ENCODE measurements at places on chromosomes 6 and 20.

DNA sequence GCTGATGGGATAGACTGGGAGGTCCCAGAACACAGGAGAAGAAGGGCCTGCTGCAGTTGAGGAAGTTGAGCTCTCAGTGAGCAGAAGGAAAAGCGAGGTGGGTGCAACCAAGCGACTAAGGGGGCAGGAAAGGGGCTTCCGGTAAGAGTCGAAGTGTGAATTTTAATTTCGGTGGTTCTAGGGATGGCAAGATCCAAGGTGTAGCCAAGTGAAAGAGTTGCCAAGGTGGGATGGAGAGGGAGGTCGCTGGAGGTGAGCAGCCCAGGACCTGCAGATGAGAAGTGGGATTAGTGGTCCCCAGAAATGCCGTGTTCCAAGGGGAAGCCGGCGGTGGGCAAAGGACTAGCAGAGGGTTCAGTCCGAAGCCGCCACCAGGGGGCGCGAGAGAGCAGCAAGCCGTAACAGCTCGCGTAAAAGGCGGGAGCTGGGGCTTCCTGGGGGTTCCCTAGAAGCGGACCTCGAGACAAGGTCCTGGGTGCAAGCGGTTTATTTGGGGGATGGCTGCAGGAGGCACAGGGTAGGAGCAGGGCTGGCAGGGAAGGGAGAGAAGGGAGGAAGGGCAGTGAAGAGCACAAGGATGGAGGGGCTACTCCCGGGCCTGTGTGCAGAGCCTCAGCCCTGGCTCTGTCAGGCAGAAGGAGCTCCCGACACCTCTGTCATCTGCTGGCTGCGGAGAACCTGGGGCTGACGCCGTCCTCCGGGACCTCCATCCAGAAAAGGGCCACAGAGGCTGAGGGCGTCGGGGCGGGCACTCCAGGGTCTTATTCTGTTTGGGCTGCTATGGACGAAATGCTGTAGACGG, 103.6 kb downstream of the PAX1 start:
- DNase-seq, result peak; percentile 49

GRCh38 chr6:11632795-11633511, 95.4 kb downstream of the TMEM170B start:
- DNase-seq, result no peak

DNA sequence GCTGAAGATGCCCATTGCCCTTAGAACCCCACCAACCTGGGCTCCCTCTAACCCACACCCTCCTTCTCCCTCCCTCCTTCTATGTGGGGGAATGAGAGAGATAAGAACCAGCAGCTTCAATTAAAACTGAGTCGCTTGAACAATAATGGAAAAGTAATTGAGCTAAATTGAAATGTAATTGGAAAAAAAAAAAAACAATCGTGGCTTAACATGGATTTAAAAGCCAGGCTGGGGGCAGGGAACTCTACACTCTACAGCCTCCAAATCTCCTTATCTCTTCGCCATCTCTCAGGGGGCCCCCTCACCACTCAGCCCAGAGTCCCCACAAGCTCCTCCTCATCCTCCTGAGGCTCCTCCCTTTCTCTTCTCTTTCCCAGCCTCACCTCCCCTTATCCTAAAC, 83.2 kb downstream of the MDGA1 start:
- DNase-seq, result no peak

DNA sequence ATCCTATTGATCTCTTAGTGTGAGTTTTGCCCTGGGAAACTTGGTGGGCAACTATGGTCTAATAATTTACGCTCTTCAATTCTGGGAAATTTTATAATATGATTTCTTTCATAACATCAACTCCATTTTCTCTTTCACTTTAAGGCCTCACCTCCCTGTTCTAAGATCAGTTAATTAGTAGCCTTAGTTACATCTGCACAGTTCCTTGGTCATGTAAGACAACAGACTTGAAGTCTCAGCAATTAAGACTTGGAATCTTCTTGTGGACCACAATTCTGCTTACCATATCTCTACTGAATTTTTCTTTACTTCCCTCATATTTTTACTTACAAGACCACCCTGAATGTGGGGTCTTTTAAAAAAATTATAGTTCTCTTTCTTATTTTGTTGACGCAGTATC, 8.7 kb downstream of the ENPP3 start:
- no peak for DNase-seq

- no peak for DNase-seq
These were observed 313.8 kb downstream of the HDGFL1 start for GRCh38 chr6:22883061-22883717.

DNA sequence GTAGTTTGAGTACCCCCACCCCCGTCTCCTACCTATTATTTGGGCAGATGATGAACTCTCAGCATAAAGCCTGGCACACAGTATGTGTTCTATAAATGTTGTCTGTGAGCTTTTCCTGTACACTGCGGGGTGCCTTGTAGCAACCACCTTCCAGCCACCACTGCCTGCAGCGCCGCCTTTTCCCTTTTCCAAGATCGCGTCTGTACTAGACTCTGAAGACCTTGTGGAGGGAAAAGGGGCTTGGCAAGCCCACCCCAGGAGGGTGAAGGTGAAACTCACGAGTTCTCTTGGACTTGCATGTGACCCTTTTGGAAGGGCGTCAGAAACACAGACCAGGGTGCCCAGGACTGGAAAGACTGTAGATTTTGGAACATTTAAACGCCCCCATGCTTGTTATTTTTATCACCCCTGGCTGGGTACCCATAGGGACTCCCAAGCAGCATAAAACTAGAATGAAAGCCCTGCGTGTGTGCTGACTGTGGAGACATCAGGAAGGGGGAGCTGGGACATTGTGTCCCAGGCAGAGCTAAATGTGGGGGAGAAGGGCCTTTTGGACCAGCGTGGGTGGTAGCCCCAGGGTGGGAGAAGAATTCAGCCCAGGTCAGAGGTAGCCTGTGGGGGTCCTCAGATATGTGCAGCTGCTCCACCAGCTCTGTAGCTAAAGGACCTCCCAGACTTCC, 8.3 kb downstream of the BAK1 start:
- DNase-seq, result no peak

DNA sequence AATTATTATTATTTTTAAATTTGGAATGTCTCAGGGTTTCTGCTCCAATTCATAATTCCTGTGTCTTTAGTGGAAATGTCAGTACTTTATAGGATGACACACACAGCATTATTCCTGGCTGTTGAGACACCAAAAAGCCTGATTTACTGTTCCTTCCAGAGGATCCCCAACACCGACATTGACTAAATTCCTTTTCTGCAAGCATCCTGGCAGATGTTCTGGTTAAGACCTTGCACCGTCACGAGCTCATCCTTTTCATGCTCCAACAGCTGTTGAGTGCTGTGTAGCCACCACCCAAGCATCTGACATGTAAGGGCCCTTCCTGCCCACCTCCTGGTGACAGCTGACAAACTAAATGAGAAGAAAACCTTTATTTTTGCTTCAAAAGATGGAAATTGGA, 284.3 kb upstream of the SULF2 start:
- DNase-seq, result peak; percentile 5

GRCh38 chr20:59958123-59958522, at the start of gene CDH26:
Gene CDH26, plus strand, starts transcription at chr20:59958423. Its CDS starts 304 bp downstream, at chr20:59958727.
- no peak for DNase-seq

GRCh38 chr6:112210852-112211251, 43.5 kb downstream of the LAMA4 start:
- no peak for DNase-seq

- no peak for DNase-seq
These were observed 3.0 kb upstream of the HUS1B start for GRCh38 chr6:659716-660581.

DNA sequence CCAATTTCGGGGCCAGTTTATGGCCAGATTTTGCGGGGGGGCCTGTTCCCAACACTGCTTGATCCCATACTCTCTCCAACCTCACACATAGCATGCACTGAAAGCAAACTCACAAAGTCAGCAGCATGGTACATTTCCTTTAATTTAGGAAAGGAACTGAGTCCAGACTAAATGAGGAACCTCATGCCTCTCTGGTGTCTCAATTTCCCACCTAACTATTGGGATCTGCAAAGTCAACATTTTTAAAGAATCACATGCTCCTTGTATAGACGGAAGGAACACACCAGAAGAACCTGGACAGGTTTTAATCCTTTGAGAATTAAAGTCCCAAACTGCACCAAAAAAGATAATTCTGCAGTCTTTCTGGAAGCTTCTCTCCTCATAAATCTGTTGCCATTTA, 33.3 kb downstream of the FAM50B start:
- DNase-seq, result no peak

DNA sequence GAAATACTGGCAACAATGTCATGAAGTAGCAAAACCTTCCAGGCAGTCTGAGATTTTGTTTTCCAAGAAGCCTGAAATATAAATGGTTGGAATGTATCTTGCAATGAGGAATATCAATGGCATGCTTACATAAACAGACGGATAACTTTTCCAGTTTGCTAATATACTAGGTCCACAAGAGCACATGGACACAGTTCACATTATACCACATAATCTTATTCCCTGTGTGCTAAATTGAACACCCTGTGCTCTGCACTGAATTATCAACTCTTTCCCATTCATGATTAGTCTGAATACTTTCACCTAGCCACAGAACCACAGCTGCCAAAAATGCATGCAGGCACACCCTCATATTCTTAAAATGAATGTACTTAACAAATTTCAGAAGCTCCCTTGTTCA, 274.3 kb downstream of the COL12A1 start:
- no peak for DNase-seq

GRCh38 chr6:163180874-163181541, 233.5 kb upstream of the QKI start:
- DNase-seq, result no peak

DNA sequence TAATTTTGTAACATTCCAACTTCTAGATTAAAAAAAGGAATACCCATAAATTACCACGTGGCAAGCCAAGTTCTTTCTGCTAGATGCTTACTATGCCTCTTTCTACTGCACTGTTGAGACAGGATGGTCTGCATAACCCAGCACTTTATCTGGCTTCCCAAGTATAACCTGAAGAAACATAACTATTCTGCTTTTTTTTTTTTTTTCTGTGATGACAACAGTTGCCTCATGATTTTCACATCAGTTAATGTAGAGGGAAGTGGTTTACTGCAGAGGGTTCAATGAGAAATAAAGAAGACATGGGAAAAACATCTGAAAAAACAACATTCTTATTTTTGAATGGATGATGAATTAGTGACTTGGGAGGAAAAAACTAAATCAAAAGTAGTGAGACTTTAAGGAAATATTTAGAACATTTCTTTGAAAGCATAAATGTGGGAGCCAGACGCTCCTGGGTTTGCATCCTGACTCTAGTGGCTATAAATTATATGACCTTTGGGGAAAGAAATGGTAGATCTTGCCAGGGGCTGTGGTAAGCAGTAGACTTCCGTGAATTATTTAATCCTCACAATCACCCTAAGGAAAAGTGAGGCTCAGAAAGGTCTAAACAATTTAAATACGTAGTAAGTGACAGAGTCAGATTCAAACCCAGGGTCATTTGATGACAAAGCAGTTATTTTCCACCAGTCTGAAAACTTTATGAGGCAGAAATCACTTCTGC, 230.7 kb downstream of the PHACTR1 start:
- no peak for DNase-seq

DNA sequence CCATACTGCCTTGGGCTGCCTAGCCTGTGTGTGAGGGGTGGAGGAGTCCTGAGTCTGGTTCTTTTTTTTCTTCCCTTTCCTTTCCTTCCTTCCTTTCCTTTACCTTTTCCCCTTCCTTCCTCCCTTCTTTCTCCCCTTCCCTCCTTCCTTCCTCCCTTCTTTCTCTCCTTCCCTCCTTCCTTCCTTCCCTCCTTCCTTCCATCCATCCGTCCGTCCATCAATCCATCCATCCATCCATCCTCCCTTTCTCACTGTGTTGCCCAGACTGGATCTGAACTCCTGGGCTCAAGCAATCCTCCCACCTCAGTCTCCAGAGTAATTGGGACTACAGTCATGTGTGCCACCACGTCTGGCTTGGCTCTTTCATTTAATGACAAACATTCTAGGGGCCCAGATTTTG, 750.7 kb upstream of the CHD6 start:
- DNase-seq, result no peak

DNA sequence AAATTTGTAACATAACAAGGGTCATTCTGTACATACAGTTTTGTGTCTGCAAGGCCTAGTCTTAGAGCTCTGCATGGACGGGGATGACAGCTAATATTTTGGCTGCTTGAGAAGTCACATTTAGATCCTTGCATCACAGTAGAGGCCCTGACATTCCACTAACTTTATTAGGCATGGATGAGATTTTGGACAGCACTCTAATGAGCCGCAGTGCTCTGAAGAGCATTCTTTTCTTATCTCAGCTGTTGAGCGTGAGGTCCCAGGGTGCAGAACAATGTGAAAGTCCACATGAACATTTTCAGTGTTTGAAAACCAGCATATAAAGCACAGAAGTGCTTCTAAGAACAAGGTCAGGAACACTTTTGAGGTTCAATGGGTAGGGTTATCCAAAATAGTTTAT, 58.9 kb downstream of the IPCEF1 start:
- no peak for DNase-seq

DNA sequence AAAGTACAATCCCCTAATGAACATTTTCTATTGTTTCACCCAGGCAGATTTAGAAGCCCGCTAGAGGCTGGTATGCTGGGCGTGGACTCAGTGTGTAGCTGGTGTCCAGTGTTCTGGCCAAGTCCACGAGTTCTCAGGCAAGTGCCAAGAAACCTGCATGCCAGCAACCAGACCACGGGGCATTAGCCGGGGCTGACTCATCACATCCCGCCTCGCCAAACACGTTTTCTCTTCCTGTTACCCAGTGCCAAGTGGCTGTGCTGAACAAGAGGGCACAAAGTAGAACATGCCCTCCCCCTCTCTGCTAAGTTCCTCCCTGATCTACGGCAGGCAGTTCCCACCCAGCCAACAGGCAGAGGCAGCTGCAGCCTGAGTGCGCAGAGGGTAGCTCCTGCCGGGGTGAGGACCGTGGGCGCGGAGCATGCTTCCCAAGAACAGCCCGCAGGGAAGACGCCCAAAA, 29.6 kb downstream of the RAMACL start:
- DNase-seq, result no peak

Data from OCI-LY7 (cell line).